Activated naive CD8-positive, alpha-beta T cell treated with anti-CD3 and anti-CD28 coated beads, Interleukin-2, amount 50 U/mL, for 24 hours (primary cell): ENCODE measurements at places on chromosomes 13 and 19.

DNA sequence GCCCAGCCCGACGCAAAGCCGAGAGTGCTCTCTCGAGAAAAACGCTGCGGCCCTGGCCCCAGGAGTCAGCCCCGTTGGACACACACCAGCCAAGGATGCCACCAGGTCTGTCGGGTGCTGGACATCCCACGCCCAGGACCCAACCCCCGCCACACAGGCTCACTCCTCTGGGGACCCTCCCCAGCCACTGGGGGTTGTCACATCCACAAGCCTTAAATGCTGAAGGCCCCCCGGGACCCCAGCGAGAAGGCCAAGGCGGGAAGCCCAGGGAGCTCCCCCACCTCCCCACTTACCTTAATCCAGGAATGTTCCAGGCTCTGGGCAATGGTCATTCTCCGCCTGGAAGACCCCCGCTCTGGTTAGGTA is 11.2 kb downstream of the DAPK3 start:
- no peaks in the 10 kb centered on the region for H3K27me3 ChIP-seq
- H3K27ac ChIP-seq = no peak overlapping the region
- no peaks in the 10 kb centered on the region for H3K4me1 ChIP-seq
- peaks cover 11% of the 10 kb centered on the region for H3K36me3 ChIP-seq

DNA sequence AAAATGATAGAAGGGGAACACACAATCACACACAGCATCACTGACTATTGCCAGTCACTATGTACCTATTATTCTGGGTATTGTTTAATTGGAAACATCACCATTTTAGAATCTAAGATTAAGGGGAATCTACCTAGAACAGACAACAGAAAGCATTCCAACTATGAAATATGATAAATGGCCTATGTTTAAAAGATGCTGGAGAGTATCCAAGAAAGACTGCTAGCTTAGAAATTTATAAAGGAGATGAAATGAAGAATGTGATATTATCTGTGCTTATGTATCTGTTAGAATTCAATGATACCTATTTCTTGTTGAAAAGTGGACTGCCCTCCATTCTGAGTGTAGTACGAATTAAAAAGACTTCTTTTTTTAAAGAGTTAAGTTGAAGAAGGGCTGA is 50.5 kb downstream of the KCNRG start:
- no peaks in the 10 kb centered on the region for H3K27me3 ChIP-seq
- H3K4me1 ChIP-seq = peaks cover 6% of the 10 kb centered on the region

- H3K27ac ChIP-seq = no peak overlapping the region
- DNase-seq = no peak
- H3K27me3 ChIP-seq = no peaks in the 10 kb centered on the region
- H3K4me3 ChIP-seq = no peak overlapping the region
Observed at GRCh38 chr13:90690458-90691080, 656.9 kb upstream of the MIR17HG start.

- H3K36me3 ChIP-seq = no peaks in the 10 kb centered on the region
- no peak overlapping the region for H3K4me3 ChIP-seq
- DNase-seq = no peak
Observed at GRCh38 chr13:39531646-39532045, 71.3 kb downstream of the LHFPL6 start.

- H3K27ac ChIP-seq = peak overlapping the region; percentile 12
- H3K36me3 ChIP-seq = peaks cover 27% of the 10 kb centered on the region
- no peak overlapping the region for H3K4me3 ChIP-seq
- no peaks in the 10 kb centered on the region for H3K27me3 ChIP-seq
- DNase-seq = peak; percentile 24
Observed at GRCh38 chr13:21395953-21396352, 63.1 kb downstream of the ZDHHC20 start.

DNA sequence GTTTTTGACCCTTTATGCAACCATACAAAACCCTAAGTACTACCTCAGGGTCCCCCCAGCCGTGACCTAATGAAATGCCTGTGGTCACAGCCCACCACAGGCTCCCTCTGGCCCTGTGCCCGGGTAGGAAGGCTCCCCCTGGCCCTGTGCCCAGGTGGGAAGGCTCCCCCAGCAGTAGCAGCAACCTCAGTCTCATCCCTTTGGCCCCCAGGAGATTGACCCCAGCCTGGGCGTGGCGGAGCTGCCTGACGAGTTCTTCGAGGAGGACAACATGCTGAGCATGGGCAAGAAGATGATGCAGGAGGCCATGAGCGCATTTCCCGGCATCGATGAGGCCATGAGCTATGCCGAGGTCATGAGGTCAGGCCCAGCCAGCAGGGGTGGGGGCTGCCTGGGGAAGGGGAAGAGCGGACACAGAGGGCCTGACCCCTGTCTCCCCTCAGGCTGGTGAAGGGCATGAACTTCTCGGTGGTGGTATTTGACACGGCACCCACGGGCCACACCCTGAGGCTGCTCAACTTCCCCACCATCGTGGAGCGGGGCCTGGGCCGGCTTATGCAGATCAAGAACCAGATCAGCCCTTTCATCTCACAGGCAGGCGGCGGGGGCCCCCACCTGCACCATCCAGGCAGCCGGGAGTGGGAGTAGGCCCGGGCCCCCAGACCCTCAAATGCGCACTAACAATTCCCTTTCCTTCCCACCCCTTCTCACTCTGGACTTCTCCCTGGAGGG is 6.3 kb upstream of the BEST2 start:
- DNase-seq = no peak
- peaks cover 30% of the 10 kb centered on the region for H3K36me3 ChIP-seq
- H3K27ac ChIP-seq = no peak overlapping the region
- H3K27me3 ChIP-seq = no peaks in the 10 kb centered on the region

DNA sequence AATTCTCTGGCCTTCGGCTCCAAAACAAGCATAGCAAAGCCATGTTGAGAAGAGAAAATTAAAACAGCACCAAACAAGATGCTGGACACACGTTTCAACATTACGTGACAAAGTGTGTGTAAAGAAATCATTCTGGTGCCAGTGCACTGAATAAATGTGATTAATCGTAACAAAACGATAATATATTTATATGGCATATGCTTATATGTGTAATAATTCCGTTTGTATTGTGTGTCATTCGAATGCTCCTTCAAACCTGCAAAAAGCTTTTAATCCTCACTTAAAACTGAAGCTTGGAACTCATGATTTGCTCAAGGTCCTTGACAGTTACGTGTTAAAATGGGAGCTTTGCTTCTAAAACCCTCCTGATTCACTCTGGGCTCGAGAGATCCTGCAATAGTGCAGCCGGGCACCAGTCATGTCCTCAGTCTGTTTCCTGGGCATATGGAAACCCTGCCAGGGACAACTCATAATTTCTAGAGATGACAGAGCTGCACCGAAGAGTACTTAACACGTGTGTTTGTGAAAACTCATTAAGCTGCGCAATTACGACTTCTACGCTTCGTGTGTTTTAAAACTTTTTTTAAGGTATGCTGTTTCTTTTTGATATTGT is 731 bp upstream of the AKAP8L start:
- no peak for DNase-seq
- no peaks in the 10 kb centered on the region for H3K27me3 ChIP-seq
- peak overlapping the region; percentile 95 for H3K4me3 ChIP-seq
- peaks cover 37% of the 10 kb centered on the region for H3K4me1 ChIP-seq
- peaks cover 34% of the 10 kb centered on the region for H3K36me3 ChIP-seq
- peak overlapping the region; percentile 98 for H3K27ac ChIP-seq

DNA sequence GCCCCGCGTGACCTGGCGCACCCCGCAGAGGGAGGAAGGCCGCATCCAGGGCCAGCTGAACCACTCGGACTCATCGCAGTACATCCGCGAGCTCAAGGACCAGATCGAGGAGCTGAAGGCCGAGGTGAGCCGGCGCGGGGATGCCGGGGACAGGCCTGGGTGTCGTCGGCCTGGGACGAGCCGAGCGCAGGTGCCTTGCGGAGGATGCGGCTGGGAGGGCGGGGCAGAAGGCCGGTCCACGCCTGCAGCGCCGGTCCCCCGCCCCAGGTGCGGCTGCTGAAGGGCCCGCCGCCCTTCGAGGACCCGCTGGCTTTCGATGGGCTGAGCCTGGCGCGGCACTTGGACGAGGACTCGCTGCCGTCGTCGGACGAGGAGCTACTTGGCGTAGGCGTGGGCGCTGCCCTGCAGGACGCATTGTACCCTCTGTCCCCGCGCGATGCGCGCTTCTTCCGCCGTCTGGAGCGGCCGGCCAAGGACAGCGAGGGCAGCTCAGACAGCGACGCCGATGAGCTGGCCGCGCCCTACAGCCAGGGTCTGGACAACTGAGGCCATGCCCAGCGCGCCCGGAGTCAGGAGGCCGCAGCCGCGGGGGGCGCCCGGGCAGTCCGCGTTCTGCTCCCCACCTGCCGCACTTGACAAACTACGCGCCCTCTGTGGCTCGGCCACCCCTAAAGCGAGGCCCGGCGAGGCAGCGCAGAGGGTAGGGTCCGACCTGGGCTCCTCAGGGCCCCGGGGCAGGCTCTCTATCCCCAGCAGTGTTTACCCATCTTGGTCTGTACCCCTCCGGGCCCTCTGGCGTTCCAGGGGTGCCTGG is 10.8 kb downstream of the PRR36 start:
- H3K4me1 ChIP-seq = peaks cover 15% of the 10 kb centered on the region
- peaks cover 44% of the 10 kb centered on the region for H3K27me3 ChIP-seq
- H3K36me3 ChIP-seq = no peaks in the 10 kb centered on the region
- H3K4me3 ChIP-seq = no peak overlapping the region

DNA sequence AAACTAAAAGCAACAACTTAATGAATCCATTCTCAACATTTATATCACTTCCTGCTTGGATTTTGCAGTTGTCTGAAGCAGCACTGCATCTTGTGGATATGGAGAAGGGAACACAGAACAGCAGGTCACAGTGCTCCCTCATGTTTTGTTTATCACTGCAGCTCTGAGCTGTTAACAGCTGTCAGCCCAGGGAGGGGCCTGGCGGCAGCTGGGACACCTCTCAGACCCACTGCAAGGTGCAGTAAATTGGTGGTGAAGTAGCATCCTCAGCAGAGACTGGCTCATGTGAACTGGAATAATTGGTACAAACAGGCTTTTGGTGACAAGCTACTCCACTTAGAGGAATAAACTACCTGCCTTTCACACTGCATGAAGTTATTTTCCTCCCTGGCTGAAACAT is 170.4 kb downstream of the LIG4 start:
- no peaks in the 10 kb centered on the region for H3K27me3 ChIP-seq
- H3K4me1 ChIP-seq = no peaks in the 10 kb centered on the region
- H3K36me3 ChIP-seq = no peaks in the 10 kb centered on the region
- DNase-seq = no peak
- H3K4me3 ChIP-seq = no peak overlapping the region
- no peak overlapping the region for H3K27ac ChIP-seq

- H3K27me3 ChIP-seq = peaks cover 3% of the 10 kb centered on the region
- H3K36me3 ChIP-seq = no peaks in the 10 kb centered on the region
- no peak overlapping the region for H3K4me3 ChIP-seq
Observed at GRCh38 chr13:33070713-33071112, 54.5 kb downstream of the KL start.

GRCh38 chr19:47187797-47188196 is 43.2 kb downstream of the BBC3 start:
- H3K4me1 ChIP-seq = peaks cover 83% of the 10 kb centered on the region
- H3K27me3 ChIP-seq = no peaks in the 10 kb centered on the region
- no peak overlapping the region for H3K4me3 ChIP-seq
- H3K36me3 ChIP-seq = peaks cover 58% of the 10 kb centered on the region
- H3K27ac ChIP-seq = peak overlapping the region; percentile 91
- DNase-seq = no peak

- no peak for DNase-seq
- no peak overlapping the region for H3K27ac ChIP-seq
- H3K36me3 ChIP-seq = peaks cover 12% of the 10 kb centered on the region
- H3K27me3 ChIP-seq = no peaks in the 10 kb centered on the region
- H3K4me1 ChIP-seq = peaks cover 10% of the 10 kb centered on the region
Observed at GRCh38 chr19:38722947-38723605, 21.2 kb downstream of the CAPN12 start.

DNA sequence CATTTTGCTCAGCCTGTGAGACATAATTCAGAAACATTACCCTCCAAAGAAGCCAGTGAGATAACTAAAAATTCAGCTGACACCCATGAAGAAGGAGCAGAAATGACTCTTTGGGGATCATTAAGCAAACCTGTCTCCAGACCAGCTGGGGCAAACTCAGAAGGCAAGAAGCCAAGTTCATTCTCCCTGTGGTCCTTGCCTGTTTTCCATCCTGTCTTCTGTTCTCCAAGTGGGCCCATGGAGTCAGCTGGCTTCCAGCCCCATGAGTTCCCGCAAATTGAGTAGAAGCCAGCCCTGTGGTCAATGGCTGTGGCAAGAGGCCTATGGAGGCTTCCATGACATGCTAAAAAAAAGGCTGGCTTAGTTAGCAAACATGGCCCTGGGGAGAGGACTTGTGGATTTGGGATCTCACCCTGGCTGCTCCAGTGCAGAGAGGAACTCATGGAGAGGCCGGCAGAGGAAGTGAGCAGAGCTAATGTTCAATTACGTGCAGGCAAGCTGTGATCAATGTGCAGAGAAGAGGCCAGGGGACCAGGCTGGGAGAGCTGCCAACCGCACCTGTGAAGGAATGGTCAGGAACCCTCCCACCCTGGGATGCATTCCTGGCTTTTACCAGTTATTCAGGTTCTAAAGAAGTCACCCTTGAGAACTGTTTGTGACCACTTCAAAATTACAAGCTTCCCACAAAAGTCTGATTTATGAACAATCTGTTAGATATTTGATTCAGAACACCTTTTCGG is 229.1 kb downstream of the TSHZ3 start:
- no peak for DNase-seq
- no peaks in the 10 kb centered on the region for H3K36me3 ChIP-seq
- H3K4me1 ChIP-seq = no peaks in the 10 kb centered on the region

- no peak for DNase-seq
- peaks cover 7% of the 10 kb centered on the region for H3K4me1 ChIP-seq
- peaks cover 14% of the 10 kb centered on the region for H3K36me3 ChIP-seq
- H3K27me3 ChIP-seq = no peaks in the 10 kb centered on the region
- H3K4me3 ChIP-seq = no peak overlapping the region
Observed at GRCh38 chr19:11142528-11143171, 12.9 kb downstream of the SPC24 start.

DNA sequence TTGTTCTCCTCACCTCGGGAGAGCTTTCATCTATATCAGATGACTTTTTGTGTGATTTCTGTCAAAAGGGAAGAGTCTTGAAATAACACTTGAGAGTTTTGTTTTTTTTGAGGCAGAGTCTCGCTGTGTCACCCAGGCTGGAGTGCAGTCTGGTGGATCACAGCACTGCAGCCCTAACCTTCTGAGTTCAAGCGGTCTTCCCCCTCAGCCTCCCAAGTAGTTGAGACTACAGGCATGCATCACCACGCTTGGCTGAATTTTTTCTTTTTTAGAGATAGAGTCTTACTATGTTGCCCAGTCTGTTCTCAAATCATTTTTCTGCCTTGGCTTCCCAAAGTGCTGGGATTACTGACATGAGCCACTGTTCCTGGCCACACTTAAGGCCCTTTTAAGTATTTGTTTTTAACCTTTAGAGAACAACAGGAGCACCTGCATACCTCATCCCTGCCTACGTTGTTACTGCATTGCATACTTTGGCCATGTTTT is 11.4 kb downstream of the NDFIP2 start:
- no peaks in the 10 kb centered on the region for H3K27me3 ChIP-seq
- H3K36me3 ChIP-seq = peaks cover 23% of the 10 kb centered on the region
- H3K27ac ChIP-seq = peak overlapping the region; percentile 69
- H3K4me1 ChIP-seq = peaks cover 84% of the 10 kb centered on the region
- H3K4me3 ChIP-seq = peak overlapping the region; percentile 27
- DNase-seq = no peak

- H3K36me3 ChIP-seq = peaks cover 24% of the 10 kb centered on the region
- H3K27ac ChIP-seq = peak overlapping the region; percentile 47
- H3K4me1 ChIP-seq = peaks cover 9% of the 10 kb centered on the region
Observed at GRCh38 chr13:23794267-23795161, 94.7 kb downstream of the MIPEP start.

- no peak overlapping the region for H3K4me3 ChIP-seq
- no peaks in the 10 kb centered on the region for H3K27me3 ChIP-seq
- no peaks in the 10 kb centered on the region for H3K36me3 ChIP-seq
Observed at GRCh38 chr19:48670699-48671445, 1.9 kb downstream of the NTN5 start.

- H3K4me3 ChIP-seq = no peak overlapping the region
- no peak for DNase-seq
- H3K4me1 ChIP-seq = peaks cover 7% of the 10 kb centered on the region
- H3K27ac ChIP-seq = no peak overlapping the region
- H3K36me3 ChIP-seq = peaks cover 2% of the 10 kb centered on the region
Observed at GRCh38 chr13:49347650-49348385, 96.0 kb downstream of the CAB39L start.
